ENCODE measurements at places on chromosomes 2 and 18.

DNA sequence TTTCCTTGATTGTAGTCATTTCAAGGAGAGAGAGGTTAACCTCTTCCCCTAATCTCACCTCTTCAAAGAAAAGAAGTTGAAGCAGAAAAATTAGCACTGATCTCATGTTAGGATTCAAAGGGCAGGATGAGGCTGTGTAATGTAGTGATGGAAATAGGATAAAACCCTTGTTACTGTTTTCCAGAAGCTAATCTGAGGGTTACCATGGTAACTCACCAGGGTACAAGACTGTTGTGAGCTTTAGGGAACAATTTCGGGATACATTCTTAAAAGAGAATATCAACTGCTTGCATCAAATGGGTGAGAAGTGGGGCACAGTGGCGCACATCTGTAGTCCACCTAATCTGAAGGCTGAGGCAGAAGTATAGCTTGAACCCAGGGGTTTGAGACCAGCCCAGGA lies 64.9 kb upstream of the SLC39A10 start:
- no peak for DNase-seq

DNA sequence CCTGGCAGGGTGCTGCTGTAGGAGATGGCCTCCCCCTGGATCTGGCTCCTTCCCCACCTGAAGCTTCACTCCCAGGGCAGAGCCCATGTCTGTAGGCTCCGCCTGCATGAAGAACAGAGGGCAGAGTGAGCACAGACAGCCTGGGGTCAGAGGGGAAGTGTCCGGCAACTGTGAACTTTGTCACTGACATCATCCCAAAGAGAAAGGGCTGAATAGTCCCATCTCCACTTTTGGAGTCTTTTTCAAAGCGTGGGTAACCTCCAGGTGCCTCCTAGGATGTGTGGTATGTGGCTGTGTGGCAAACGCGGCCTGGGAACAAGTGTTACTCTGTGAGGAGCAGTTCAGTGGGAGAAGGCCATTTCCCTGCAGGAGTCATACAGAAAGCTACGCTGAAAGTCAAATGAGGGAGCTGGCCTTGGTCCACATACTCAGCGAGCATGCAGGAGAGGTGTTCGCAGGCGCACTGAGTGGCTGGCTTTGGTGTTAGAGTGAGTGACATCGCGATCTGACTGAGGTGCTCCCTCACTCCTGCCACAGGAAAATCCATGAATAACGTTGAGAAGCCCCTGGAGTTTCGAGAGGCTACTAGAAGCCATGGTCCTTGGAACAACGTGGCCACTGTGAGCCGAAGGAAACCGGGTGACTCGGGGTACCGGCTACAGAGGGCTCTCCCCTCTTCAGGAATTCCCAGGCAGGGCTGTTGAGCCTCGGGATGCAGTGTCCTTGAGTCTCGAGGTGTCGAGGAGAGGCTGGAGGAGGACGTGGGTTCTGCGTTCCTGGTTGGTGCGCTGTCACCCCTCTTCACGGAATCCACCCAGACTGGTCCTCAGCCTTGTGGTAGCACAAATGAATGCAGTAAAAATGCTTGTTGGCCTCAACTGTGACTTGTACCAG lies 54.7 kb downstream of the CABLES1 start:
- DNase-seq = no peak

DNA sequence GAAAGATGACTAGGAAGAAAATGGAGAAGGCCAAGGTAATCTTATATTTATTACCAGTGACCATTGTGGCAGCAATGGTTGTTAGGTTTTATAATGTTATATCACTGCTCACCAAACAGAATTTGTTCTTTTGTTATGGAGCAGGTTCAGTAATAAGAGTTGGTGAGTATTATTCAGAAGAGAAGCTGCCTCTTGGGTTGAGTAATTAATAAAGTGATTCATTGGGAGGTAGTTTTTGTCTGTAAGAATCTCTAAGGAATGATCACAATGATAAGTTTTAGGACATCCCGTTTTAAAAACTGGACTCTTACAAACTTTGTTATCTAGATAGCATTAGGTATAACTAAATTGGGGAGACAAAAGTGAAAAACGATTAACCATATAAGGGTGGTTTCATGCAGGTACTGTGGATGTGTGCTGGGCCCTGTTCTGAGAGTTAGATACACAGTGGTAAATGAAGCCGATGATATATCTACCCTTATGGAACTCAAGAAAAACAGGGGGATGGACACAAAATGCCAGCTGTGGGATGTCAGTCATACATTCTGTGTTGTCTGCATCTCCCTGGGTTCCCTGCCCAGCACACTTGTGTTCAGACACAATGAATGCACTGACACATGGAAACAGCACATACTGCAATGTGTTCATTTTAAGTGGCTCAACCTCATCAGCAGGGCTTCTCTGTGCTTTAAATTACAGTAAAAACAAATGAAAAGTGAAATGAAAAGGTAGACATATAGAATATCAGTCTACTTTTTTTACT lies 7.5 kb downstream of the MAP4K4 start:
- DNase-seq = no peak

- DNase-seq = peak; percentile 63
Measured at GRCh38 chr18:33805592-33805991, 227.6 kb downstream of the ASXL3 start.

DNA sequence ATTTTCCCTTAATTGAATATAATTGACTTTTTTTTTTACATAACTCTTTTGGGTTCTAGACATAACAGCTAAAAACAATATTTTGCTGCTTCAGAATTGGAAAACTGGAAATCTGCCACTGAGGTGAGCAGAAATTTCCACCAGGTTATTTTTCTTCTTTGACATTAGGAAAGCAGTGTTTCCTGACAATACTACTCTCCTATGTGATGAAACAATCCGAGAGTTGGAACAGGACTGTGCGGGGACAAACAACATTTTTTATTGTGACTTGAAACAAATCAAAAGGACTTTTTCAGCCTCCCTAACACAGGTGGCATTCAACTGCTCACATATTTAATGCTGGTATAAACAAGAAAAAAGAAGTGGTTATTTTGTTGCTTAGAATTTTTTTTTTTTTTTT lies 237.2 kb downstream of the RNF152 start:
- DNase-seq = no peak

GRCh38 chr2:120855855-120856405 lies 120.3 kb downstream of the GLI2 start:
- DNase-seq = no peak

DNA sequence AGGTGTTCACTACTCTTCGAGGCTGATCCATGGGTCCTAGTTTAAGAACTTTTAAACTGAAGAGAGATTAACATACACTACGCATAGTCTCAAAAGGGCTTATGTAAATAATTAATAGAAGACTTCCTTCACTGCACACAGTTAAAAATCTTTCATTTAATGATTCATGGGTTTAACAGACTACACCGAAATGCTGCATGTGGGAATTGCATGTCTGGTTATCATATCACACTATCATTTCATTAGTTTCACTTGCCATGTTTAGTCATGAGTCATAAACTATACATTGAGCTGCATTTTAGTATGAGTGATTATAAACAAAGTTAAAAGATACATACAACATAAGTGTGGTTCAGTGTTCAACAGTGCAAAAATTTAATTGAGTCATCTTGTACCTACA lies 31.2 kb downstream of the GLS start:
- no peak for DNase-seq

- no peak for DNase-seq
Measured at GRCh38 chr18:45122506-45122905, 441.8 kb downstream of the SETBP1 start.
